ENCODE measurements at places on chromosomes 2 and 18.

- peak; percentile 2 for DNase-seq
Observed at GRCh38 chr2:179487010-179487731, 222.5 kb upstream of the SESTD1 start.

GRCh38 chr18:35410561-35410960 is 33.4 kb upstream of the ZNF396 start:
- DNase-seq = no peak

GRCh38 chr2:21416226-21416625 is 292.5 kb downstream of the TDRD15 start:
- DNase-seq = no peak

DNA sequence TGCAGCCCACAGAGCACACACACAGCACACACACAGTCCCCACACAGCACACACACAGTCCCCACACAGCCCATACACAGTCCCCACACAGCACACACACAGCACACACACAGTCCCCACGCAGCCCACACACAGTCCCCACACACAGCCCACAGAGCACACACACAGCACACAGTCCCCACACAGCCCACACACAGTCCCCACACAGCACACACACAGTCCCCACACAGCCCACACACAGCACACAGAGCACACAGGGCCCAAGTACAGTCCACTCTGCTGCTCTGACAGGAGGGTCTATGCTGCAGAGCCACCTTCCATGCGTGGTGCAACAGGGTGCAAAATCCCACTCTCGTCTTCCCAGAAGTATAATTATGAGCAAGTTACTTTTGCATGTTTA is 240.5 kb upstream of the SALL3 start:
- no peak for DNase-seq

DNA sequence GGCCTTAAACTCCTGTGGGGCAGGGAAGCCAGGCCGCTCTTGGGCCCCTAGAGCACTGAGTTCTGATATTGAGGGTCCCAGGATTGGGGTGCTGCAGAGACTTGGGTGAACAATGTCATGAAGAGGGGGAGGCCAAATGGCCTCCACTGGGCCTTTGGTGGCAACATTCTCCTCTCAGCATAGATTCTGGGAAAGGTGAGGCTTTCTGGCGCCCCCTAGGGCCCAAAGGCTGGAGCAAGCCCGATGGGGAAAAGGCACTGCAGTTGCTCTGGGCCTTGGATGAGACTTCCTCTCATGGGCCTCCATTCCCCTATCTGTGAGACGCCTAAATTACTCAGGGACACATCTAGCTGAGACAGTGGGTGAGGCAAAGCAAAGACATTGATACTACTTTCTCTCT is 84.8 kb downstream of the ACAA2 start:
- peak; percentile 47 for DNase-seq

DNA sequence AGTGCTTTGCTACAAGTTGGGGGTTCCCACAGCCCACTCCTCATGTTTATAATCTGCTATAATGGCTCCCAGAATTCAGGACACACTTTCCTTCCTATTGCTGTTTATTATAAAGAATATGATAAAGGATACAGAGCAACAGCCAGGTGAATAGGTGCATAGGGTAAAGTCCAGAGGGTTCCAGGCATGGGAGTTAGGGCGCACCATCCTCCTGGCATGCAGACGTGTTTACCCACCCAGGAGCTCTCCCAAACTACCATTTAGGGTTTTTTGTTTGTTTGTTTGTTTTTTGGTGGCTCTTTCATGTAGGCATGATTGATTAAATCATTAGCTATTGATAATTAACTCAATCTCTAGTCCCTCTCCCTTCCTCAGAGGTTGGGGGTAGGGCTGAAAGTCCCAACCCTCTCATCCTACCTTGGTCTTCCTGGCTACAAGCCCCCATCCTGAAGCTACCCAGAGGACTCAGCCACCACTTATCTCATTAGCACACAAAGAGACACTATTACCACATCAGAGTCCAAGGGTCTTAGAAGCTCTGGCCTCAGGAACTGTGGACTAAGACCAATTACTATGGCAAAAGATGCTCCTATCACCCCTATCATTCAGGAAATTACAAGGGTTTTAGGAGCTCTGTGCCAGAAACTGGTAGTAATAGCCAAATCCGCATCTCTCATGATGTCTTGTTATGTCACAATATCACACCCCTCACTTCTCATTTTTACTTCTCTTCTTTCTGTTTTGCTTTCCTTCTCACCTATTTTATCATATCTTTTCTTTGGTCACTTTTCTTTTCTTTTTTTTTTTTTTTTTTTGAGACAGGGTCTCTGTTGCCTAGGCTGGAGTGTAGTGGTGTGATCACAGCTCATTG is 154.9 kb upstream of the TTC39C start:
- no peak for DNase-seq

GRCh38 chr2:97011977-97012569 is 25.7 kb upstream of the FAM178B start:
- DNase-seq = peak; percentile 19

DNA sequence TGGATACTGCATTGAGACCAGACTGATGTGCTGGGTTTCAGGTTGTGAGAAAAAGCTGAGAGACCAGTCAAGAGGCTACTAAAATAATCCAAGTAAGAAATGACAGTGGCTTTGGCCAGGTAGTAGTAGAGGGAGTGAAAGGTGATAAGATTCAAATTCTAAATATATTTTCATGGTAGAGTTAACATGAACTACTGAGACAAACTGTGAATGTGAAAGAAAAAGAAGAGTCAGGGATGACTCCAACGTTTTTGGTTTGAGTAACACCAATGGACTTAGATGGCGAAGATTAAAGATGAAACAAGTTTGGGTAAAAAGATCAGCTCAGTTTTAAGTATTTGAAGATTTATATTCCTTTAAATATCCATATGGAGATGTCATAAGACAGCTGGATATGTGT is 209.4 kb downstream of the ZEB2 start:
- no peak for DNase-seq

GRCh38 chr2:219304223-219304622 is 5.0 kb downstream of the PTPRN start:
- DNase-seq = no peak

GRCh38 chr18:41643427-41643826 is 311.6 kb upstream of the PIK3C3 start:
- DNase-seq = no peak

DNA sequence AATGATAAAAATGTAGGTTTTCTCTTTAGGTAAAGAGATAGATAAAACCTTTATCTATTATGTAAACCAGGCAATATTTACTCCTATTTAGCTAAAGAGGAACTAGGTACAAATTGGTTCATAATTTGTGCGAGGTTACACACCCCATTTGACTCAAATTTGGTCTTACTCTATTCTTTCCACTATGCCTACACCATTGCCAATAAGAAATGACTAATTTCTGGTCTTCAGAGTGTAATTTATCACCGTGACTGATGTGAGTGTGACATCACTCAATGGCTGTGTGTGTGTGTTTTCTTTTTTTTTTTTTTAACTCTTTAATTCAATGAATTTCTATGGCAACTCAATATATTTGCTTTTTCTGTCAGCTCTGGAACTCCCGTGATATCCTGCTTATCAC is 955.8 kb downstream of the TDRD15 start:
- no peak for DNase-seq

DNA sequence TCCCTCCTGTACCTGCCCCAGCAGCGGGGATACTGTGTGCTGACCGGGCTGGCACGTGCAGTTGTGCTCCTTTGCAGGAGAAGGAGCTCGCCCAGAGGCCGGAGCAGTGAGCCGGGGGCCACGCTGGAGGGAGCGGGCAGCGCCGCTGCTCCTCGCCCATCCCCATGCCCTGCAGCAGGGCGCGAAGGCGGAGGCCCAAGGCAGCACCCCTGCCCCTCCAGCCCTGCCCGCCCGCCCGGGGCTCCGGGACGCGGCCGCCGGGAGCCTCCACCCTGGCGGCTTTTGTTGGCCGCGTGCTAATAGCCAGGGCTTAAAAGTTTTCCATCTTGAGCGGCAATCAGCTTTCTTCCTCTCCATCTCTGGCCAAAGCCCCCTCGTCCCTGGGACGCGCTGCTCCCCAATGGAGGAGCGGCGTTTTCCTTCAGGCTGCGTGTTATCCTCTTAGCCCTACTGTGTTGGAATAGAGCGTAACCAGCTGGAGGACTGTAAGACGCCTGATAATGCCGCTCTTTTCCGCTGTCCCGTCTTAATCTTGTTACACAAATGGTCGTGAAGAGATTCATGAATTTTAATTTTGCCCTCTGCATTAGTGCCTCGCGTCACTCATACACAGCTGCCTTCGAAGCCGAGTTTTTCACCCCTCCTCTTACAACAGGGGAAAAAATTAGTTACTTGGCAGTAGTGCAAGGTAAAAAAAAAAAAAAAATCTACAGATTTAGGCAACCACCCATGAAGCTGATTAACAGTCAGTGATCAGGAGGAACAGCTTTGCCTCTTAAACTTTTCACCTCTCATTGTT is 172.9 kb upstream of the SIX3 start:
- no peak for DNase-seq

GRCh38 chr2:111015283-111015995 is 105.3 kb upstream of the BCL2L11 start:
- no peak for DNase-seq

DNA sequence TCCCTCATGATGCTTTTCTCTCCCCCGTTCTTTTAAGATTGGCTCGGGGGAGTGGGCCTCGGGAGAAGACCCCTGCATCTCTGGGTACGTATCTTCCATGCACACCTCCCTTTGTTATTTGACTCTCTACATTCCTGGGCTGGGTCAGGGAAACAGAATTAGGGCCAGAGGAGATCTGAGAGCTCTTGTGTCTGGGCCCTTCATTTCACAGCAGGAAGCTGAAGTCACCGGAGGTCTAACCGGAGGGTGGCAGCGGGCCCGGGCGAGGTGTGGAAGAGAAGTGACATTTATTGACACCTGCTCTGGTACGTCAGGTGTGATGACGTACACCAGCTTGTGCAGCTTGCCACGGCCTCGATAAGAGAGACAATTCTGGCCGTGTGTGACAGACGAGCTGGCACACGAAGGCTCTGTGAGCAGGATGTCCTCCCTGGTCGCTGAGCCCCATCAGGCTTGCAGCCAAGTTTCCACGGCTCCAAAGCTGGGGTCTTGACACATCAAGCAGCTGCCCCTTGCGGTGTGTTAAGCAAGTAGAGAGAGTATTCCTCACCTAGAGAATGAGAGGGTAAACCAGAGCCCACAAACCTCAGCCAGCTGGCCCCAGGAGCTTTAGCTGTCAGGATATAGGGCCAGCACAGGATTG is 30.4 kb downstream of the TOGARAM2 start:
- DNase-seq = peak; percentile 15

- no peak for DNase-seq
Observed at GRCh38 chr2:17506736-17507616, 11.3 kb downstream of the RAD51AP2 start.

DNA sequence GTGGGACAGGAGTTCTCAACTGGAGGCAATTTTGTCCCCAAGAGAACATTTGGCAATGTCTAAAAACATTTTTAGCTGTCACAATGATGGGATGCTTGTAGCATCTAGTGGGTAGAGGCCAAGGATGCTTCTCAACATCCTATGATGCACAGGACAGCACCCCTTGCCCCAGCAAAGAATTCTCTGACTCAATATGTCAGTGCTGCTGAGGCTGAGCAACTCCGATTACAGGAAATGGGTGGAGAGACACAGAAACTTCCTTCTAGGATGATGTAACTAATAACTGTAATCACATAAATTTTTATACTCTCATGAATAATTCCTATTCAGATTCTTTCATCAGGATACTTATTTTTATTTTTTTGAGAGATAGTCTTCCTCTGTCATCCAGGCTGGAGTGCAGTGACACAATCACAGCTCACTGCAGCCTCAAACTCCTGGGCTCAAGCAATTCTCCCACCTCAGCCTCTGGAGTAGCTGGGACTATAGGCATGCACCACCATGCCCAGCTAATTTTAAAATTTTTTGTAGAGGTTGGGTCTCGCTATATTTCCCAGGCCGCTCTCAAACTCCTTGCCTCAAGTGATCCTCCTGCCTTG is 120.3 kb upstream of the ACAA2 start:
- no peak for DNase-seq

GRCh38 chr2:67733517-67733916 is 329.3 kb downstream of the C1D start:
- DNase-seq = no peak

DNA sequence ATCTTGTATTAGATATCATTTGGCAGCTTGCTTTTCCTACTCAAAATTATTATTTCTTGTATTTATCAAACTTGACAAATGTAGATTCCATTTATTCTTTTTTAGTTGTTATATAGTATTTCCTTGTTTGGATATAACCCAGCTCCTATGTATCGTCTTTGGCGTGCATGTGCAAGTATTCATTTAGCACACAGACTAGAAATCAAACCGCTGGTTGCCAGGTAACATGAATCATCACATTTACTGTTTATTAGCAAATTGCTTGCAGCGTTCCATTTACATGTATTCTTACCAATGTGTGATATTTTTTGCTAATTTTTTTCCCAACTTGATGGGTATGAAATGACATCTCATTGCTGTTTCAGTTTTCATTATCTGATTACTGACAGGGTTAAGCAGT is 2089.7 kb upstream of the CELF4 start:
- no peak for DNase-seq

GRCh38 chr2:42547014-42547413 is 21.4 kb upstream of the MTA3 start:
- no peak for DNase-seq

DNA sequence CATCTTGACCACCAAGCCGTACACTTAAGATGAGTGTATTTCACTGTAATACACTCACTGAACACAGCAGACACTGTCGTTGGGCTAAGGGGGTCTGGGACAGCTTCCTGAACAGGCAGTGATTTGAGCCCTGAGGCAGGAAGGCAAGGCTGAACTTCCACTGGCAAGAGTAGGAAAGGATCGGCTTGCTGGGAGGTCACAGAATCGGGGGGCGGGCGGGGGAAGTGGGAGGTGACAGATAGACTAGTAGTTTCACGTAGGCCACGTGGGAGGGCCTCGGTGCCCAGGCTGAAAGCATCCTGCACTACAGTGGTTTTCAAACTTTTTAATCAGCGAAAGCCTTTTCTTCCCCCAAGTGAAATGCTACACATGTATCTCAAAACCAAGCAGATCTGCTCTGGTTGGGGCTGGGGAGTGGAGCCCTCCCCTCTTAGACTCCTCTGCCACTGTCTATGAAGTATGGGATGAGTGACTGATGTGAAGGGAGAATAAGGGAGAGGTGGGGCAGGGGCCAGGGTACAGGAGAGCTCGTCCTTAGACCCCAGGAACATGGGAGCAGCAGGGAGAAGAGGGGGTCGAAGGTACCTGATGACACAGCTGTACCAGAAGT is 8.6 kb downstream of the PARD6G start:
- no peak for DNase-seq

GRCh38 chr2:189178726-189179569 is 613 bp downstream of the COL5A2 start:
- DNase-seq = no peak

GRCh38 chr2:71066856-71067255 is 1.6 kb upstream of the NAGK start:
- DNase-seq = no peak

DNA sequence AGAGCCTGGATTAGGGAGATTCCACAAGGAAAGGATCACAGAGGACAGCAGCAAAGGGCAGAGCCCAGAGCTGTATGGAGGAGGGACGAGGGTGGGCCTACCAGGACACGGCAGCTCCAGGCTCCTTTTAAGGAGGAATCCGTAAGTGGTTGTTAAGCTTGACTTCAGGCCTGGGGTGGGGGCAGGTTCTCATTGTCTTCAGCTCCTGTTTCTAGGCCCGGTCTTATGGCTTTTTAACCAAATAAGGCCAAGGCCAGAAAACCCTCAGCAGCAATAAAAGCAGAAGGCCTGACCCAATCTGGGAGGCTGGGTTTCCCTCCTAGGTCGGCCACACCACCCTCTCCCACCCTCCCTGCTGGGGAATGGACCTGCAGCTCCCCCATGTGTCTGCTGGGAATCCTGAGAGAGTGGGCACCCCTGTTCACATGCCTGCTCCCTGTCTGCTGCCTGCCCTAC is 111.2 kb downstream of the PLB1 start:
- no peak for DNase-seq
